ENCODE measurements at places on chromosomes 4 and X.

- DNase-seq, result no peak
These were observed 147.5 kb upstream of the SMIM31 start for GRCh38 chr4:164606478-164606877.

GRCh38 chr4:1365271-1366178 lies 18.5 kb downstream of the UVSSA start:
- DNase-seq, result no peak

GRCh38 chr4:80036949-80037685 lies 35.9 kb downstream of the ANTXR2 start:
- DNase-seq, result no peak

DNA sequence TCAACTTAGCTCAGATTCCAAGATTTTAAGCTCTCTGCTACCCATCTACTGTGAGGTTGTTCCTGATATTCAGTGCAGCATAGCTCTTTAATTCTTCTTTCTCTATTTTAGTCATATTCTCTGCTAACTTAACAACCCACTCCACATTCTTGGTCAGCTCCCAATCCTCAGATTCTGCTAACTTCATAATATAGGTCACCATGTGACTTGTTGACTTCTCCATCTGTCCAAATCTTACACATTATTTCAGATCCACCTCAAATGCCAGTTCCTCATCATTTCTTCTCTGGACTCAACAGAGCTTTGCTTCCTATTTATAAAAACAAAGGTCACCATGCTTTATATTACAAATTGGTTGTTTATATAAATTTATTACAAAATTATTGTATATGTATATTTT lies 29.3 kb upstream of the RXFP1 start:
- no peak for DNase-seq

DNA sequence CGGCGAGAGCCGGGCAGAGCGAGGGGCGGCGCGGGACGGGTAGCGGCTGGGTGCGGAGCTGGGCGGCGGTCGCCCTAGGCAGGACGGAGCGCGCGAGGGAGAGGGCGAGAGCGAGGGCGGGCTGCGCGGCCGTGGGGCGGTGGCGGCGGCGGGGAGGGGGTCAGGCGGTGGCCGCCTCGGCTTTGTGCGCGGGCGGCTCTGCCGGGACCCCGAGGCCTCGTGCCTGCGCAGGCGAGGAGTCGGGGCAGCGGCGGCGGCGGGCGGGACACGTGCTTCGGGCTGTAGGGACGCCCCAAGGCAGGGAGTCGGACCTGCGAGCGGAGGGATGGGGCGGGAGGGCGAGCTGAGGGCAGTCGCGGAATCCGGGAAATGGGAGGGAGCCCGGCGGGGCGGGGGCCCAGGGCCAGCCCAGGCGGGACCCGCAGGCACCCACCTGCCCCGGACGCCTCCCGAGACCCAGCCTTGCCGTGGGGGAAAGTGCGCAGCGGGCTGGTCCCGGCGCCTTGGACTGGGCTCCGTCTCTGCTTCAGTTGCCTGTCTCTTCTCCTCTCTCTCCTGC lies 465 bp downstream of the BMPR1B start:
- DNase-seq, result no peak

DNA sequence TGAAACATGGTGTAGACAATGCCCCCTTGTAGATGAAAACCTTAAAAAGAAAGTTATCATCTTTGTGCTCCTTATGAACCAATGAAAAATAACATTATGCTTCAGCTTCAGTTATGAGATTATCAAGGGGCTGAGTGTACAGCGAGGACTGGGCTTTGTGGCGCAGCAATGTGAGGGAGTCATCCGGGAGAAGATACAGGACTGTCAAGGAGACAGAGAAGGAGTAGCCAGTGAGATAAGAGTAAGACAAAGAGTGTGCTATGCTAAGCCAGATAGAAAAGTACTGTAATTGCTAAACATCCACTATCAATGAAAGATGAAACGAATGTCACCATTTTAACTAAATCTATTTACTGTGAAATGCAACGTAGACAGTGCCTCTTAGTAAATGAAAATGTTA lies 3.6 kb upstream of the KLHL15 start:
- DNase-seq, result no peak

GRCh38 chr4:166301266-166301665 lies 428.2 kb downstream of the TLL1 start:
- DNase-seq, result no peak

- DNase-seq, result no peak
These were observed 198.1 kb upstream of the FTHL17 start for GRCh38 chrX:31269914-31270313.

DNA sequence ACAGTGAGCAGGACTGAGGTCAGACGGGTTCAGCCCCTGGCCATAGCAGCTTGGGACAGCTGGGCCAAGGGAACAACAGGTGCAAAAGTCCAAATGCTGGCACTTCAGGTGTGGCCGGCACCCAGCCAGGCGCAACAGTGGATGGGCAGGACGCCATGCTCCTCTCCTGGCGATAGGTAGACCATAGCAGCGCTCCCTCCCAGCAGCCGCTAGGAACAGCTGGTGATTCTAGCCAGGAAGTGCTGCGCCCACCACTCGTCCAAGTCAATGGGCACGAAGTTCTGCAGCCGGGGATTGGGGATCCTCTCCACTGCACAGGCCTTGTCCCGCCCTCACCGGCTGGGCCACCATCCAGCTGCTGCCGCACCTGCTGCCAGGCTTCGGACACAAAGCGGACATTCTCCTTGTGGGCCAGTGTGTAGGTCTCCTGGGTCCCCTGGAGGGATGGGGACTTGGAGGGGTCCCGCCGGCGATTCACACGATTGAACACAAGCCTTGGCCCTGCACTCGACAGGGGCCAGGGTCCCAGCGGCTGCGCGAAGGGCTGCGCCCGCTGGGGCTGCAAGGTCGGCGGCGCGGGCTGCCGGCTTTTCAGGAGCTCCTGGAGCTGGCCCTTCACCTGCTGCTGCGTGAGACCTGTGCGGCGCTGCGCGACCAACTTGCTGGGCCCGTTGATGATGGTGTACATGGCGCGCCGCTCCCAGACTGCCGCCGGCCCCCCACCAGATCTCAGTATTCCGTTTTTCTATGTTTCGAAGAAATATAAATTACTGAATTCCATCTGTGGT lies 227.5 kb upstream of the STK26 start:
- no peak for DNase-seq

- no peak for DNase-seq
These were observed at the start of gene DUSP9 for GRCh38 chrX:153646620-153647373. DUSP9 (plus strand) TSS chrX:153647203; CDS start chrX:153647954, 751 bp downstream.

DNA sequence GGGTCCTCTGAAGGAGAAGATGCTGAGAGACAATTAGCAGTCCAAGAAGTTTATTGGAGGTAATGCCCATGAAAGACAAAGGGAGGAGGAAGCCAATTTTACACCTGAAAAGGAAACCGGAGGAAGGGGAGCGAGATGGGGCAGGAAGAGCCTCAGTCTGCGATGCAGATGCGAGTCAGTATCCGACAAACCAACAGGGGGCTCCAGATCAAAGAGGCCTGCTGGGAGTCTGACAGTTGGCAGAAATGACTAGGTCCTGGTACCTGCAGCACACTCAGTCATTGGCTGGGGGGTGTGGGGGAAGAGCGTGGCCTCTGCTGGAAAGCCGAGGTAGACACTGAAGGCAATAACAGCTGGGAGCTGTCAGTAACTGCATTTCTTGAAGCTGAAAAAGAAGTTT lies 231.1 kb upstream of the CENPE start:
- no peak for DNase-seq

- no peak for DNase-seq
These were observed 66.2 kb downstream of the BEX3 start for GRCh38 chrX:103442536-103442901.

GRCh38 chrX:64885850-64886249 lies 90.4 kb downstream of the ZC4H2 start:
- no peak for DNase-seq

DNA sequence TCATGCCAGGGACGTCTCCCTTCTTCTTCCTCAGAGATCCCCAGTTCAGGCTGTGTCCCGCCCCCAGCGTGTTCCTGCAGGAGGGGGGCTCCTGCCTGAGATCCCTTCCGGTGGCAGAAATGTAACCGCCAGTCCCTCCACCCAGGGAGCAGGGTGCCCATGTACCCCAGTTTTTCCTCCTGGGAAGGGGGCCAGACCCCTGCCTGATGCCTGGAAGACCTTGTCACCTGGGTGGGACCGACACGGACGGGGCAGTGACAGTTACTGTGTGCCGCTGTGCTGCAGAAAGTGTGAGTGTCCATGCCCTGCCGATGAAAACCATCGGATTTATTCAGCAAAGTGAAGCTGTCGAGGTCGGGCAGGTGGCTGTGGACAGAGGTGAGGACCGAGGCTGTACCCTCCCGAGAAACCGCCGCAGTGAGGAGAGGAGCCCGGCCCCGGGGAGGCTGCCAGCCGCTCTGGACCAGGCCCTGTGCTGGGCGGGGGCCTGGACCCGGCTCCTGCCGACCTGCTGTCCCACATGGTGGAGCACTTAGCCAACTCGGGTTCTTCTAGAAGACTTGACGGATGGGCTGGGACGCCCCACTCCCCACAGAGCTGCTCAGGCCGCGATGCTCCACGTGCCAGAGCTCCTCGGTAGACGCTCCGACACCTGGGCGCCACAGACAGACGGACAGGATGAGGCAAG lies 36.7 kb upstream of the HMX1 start:
- DNase-seq, result no peak

- DNase-seq, result peak; percentile 77
These were observed 421 bp downstream of the MECP2 start for GRCh38 chrX:154097003-154097588.

DNA sequence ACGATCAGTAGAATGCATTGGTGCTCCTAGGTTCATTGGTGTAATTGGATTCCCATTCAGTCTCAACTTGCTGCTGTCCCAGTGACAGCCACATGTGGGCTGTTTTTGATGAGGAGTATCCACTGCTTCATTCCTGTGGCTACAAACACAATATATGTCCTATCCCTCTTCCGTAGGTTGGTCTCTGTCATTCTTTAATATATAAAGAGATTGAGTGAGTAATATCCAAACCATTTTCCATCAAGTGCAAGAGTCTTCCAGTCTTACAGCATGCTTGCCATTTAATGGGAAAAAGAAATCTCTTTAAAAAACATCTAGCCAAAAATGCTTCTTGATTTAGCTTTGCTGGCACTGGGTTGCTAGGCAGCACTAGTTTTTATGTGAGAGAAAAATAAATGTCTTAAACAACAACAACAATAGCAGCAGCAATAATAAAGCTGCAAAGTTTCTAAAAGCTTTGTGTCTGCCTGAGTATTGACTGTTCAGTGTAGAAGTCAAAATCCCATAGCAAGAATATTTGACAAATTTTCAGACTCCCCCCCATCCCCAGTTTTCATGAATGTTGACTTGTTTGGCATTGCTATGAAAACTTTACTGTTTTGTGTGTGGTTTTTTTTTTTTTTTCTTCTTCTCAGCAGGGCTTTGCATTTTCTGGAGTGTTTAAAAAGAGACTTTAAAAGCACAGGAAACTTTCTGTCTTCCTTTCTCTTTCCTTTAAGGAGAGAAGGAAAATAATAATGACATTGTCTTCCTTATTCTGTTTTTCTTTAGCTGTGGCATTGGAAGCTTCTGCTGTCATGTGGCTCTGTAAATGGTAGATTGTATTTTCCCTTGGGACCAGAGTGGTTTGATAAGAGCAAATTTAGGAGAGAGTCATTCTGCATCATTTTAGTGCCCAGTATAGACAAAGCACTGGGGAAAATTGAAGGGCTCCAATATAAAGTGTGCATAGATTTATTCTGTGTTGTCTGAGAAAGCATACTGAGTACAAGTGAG lies 244.3 kb downstream of the ARHGAP10 start:
- DNase-seq, result no peak

- no peak for DNase-seq
These were observed 104.5 kb upstream of the LNX1 start for GRCh38 chr4:53695540-53696463.

DNA sequence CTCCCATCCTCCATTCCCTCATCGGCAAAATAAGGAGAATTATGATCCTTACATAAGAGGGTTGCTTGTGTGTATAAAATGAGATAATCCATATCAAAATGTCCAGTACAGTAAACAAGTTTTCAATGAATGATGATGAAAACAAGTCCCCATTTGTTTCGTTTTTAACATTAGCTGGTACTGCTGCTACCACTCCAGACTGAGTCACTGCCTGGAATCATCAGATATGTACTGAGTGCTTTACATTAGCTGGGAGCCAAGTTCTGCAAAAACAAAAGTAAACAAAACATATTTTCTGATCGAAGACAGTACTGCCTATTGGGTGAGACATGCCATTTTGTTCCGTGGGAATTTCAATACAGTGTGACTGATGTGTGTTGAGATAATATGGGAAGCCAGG lies 123.2 kb upstream of the IGFBP7 start:
- no peak for DNase-seq

- no peak for DNase-seq
These were observed 1306.6 kb upstream of the PABPC4L start for GRCh38 chr4:135508006-135508714.

DNA sequence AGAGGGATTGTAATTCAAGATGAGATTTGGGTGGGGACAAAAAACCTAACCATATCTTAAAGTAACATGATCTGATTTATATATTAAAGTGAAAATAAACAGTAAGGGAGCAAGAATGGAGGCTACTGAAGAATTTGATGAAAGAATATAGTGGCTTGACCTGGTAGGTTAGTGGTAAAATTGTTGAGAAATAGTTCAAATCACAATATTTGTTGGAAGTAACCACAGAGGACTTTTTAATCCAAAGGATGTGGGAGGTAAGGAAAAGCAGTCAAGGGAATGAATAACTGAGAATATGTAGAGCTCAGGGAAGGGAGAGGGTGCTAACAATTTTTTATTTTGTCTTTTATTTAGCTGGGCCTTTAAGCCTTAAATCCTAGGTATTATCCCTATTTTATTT lies 139.8 kb upstream of the HS3ST1 start:
- no peak for DNase-seq

DNA sequence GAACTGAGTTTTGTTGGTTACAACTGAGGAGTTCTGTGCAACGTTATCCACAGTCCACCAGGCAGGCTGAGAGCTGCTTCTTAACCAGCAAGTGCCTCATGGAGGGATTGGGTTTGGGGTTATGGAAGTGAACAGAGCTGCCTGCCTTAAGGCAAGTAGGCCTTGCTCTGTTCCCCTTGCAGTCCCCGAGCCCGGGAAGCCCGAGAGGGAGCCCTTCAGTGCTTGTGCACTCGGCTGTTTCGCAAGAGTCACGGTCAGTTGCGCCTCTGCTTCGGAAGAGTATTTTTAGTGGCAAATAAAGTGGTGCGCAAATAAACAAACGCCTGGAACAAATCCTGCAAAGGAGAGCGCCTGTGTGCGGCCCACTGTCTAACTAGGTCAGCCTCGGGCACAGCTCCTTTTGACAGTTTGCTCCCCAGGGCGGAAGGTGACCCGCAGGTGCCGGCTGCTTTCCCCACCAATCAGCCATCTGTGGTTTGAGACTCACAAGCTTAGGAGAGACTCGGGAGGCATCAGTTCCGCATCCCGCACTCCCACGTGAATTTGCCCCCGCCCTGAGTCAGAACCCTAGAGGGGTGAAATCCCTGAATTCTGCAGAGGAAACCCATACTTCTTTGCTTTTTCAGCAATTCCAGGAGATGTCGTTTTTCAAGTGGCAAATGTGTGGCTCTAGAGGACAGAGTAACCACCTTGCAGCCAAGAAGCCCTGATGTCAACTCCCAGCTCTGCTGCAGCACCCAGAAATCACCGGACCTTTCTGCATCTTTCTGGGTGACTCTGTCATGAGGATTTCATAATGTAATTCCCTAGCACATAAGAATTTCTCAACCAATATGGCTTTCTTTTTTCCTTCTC lies 56.8 kb downstream of the LGI2 start:
- no peak for DNase-seq

Data from dorsolateral prefrontal cortex (tissue), 122 donors.